ENCODE measurements at places on chromosomes 3 and 15. TPM values are rescaled to one million over a fixed set of nuclear protein-coding genes. Genes with fewer than 3 reads are reported as not detected.

GRCh38 chr3:156781310-156782230 lies 44.6 kb upstream of the LEKR1 start:
- DNase-seq = no peak

DNA sequence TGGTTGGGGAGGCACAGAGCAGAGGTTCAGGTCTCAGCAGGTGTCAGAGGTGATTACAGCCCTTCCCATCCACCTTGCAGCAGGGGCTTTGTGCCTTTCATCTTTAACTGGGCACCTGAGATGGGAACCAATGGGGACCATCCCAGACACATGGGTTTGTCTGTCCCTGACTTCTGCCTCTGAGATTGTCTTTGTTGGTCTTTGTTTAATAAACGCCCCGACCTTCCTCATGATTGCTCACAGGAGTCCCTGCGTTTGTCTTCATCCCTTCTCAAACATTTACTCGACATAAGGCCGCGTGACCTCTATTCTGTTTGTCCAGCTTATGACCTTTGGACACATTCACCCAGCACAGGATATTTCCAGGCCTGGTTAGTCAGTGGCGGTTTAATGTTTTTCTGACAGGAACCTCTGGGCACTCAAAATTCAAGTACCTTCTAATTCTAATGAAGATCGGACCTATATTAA lies 5.9 kb downstream of the ZSCAN2 start:
- DNase-seq = no peak

Gene VIPR1
- total RNA-seq = 0.56 TPM

Gene ASB7
- total RNA-seq = 5.7 TPM

Measured in psoas muscle (tissue), 8 donors.